ENCODE measurements at places on chromosomes 4 and X.

DNA sequence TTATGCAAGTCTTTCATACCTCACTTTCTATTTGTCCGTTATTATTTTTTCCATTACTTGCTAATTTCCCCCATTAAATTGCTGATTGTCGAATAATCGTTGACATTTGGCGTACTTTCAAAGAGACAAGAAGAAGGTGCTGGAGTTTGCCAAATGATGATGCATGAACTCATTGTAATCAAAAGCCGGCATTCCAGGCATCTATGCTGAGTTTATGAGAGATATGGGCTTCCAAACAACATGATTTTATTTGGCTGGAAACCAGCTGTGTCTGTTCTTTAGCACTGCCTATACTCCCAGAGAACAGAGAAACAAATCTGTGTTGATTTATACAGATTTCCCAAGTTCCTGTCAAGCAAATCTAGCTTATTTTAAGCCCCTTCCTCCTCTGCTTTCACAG is 80.8 kb upstream of the RPS6KA3 start:
- DNase-seq, result peak; percentile 52

GRCh38 chrX:10936976-10937375 is 174.2 kb upstream of the HCCS start:
- DNase-seq, result no peak

DNA sequence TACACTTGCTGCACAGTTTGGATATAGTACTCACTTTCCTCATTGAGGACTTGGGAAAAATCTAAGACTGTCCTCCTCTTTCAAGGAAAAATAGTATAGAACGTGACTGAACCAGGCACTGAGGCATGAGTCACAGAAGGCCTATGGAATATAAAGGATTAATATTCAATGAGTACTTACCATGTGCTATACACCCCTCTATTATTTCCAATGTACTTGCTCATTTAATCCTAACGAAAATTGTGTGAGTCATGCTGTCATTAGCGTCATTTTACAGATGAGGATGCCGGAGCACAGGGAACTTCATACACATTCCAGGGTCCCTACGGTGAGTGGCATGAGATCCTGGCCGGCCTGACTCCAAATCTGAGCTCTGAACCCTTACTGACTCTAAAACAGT is 2136.2 kb upstream of the TENM3 start:
- DNase-seq, result no peak

GRCh38 chr4:139454111-139455045 is at the start of gene RAB33B:
TSS of gene RAB33B (plus strand) at chr4:139454121. CDS start at chr4:139454196, 75 bp downstream.
- DNase-seq, result peak; percentile 92

DNA sequence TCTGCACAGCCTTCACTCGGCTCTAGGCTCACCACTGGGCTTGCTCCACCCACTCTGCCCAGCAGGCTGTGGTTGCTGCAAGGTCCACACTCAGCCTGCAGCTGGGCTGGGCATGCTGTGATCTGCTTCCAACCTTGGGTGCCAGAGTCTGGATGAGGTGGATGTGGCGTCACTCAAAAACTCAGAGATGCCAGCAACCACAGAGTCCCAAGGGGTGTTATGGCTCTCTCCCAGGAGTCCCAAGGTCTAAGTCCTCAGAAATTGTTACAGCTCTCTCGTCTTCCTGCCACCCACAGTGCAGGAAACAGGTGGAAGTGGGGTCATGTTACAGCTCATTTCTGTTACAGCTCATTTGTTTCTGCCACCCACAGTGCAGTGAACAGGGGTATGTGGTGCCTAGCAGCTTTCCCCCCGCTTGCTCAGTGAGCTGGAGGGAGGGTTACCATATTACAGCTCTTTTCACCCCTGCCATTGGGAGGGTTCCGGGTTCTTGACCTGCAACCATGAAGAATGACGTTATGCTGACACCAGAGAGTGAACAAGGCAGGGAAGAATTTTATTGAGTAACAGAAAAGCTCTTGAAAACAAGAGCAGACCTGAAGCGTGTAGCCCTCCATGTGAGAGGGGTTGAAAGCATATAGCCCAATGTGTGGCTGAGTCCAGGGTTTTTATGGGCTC is 893.9 kb downstream of the PCDH7 start:
- no peak for DNase-seq

- no peak for DNase-seq
Observed at GRCh38 chr4:48490680-48491513, 845 bp downstream of the ZAR1 start.

DNA sequence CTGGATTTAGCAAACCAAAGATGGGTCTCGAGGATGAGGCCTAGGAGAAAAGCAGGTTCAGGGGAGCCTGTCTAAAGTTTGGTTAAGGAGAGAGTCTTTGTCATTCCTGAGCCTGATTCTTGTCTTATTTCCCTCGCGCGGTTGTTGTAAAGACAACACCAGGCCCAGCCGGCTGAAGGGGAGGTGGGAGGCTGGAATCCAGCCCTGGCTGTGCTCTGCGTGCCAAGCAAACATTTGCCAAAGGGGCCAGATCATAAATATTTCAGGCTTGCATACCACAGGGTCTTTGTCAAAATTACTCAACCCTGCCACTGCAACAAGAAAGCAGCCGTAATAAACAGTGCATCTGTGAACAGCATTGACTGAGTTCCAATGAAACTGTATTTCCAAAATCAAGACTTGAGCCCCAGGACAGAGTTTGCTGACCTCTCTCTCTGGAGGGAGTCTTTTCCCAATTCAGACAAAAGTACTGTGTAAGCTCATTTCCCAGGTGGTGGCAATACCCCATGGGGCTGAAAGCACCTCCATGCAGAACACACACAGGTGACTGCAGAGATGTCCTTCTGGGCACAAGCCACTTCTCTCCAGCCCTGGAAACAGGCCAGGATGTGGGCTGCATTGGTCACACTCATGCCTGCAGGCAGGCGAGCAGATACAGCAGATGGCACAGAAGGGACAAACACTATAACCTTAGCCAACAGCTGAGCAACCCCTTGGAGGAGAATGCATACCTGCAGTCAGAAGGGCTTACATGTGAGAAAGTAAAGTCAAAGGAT is 320.3 kb downstream of the STK32B start:
- DNase-seq, result no peak

- no peak for DNase-seq
Observed at GRCh38 chrX:115642311-115642710, 81.3 kb downstream of the PLS3 start.

- peak; percentile 32 for DNase-seq
Observed at GRCh38 chr4:175891851-175892250, 79.8 kb upstream of the GPM6A start.

Measured in fibroblast of pulmonary artery (primary cell).